ENCODE measurements at places on chromosomes 1 and 21. TPM values are rescaled to one million over a fixed set of nuclear protein-coding genes. Genes with fewer than 3 reads are reported as not detected.

- DNase-seq = no peak
- no peaks in the 10 kb centered on the region for H3K36me3 ChIP-seq
- peaks cover 11% of the 10 kb centered on the region for H3K27me3 ChIP-seq
- H3K4me3 ChIP-seq = no peak overlapping the region
Observed at GRCh38 chr1:181545395-181545794, 62.1 kb downstream of the CACNA1E start.

DNA sequence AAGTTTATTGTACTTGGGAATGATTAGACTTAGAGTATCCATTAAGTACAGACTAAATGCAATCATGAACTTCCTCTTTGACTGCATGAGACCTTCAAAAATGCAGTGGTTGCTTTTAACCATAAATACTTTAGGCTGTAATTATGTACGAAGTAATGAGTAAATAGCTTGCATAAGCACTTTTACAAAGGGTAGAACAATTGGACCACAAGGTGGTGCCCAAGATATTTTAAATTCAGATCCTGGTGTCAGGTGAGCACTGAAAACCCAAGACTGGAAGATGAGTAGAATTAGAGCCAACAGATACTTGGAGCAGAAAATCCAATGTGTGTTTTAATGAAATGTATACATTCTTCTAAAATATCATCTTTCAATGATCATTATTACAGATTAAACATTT lies 43.4 kb upstream of the RHOU start:
- H3K27ac ChIP-seq = no peak overlapping the region
- DNase-seq = no peak
- no peak overlapping the region for H3K4me3 ChIP-seq
- no peaks in the 10 kb centered on the region for H3K27me3 ChIP-seq
- no peaks in the 10 kb centered on the region for H3K4me1 ChIP-seq

GRCh38 chr1:153561466-153561985 lies 4.1 kb downstream of the S100A2 start:
- H3K27ac ChIP-seq = peak overlapping the region; percentile 46
- peaks cover 20% of the 10 kb centered on the region for H3K4me1 ChIP-seq
- no peak overlapping the region for H3K4me3 ChIP-seq
- no peaks in the 10 kb centered on the region for H3K36me3 ChIP-seq
- DNase-seq = peak; percentile 52
- no peaks in the 10 kb centered on the region for H3K27me3 ChIP-seq

Gene LCE3E
- not detected for polyA plus RNA-seq

- H3K36me3 ChIP-seq = no peaks in the 10 kb centered on the region
- H3K27me3 ChIP-seq = no peaks in the 10 kb centered on the region
- H3K27ac ChIP-seq = no peak overlapping the region
- H3K4me1 ChIP-seq = peaks cover 12% of the 10 kb centered on the region
- DNase-seq = no peak
Observed at GRCh38 chr1:76083189-76083588, 8.6 kb downstream of the ST6GALNAC3 start.

GRCh38 chr1:234730770-234731568 lies 121.0 kb upstream of the IRF2BP2 start:
- H3K36me3 ChIP-seq = no peaks in the 10 kb centered on the region
- peaks cover 25% of the 10 kb centered on the region for H3K4me1 ChIP-seq
- peak overlapping the region; percentile 7 for H3K27ac ChIP-seq
- DNase-seq = peak; percentile 19

- no peak overlapping the region for H3K4me3 ChIP-seq
- DNase-seq = no peak
- H3K27ac ChIP-seq = no peak overlapping the region
- H3K36me3 ChIP-seq = no peaks in the 10 kb centered on the region
Observed at GRCh38 chr1:241413386-241413785, 56.4 kb upstream of the RGS7 start.

DNA sequence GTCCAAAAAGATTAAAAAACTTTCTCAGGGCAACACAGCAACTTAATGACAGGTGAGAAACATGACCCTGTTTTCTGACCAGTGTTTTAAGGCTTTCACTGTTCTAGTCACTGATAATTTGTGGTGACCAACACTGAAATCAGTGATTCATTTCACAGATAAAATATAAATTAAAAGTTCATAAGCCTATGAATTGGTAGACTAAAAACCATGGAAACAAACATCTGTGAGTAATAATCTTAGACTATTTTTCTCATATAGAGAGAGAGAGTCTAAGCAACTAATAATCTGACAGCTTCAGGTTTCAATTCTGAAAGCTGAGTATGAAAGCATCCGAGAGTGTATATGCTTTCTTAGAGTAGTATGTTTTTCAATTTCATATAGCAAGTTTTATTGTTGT lies 536.9 kb downstream of the ADGRL2 start:
- no peak overlapping the region for H3K27ac ChIP-seq
- no peaks in the 10 kb centered on the region for H3K36me3 ChIP-seq
- no peak overlapping the region for H3K4me3 ChIP-seq
- no peaks in the 10 kb centered on the region for H3K27me3 ChIP-seq
- DNase-seq = no peak

Gene TPTE
- not detected for polyA plus RNA-seq

DNA sequence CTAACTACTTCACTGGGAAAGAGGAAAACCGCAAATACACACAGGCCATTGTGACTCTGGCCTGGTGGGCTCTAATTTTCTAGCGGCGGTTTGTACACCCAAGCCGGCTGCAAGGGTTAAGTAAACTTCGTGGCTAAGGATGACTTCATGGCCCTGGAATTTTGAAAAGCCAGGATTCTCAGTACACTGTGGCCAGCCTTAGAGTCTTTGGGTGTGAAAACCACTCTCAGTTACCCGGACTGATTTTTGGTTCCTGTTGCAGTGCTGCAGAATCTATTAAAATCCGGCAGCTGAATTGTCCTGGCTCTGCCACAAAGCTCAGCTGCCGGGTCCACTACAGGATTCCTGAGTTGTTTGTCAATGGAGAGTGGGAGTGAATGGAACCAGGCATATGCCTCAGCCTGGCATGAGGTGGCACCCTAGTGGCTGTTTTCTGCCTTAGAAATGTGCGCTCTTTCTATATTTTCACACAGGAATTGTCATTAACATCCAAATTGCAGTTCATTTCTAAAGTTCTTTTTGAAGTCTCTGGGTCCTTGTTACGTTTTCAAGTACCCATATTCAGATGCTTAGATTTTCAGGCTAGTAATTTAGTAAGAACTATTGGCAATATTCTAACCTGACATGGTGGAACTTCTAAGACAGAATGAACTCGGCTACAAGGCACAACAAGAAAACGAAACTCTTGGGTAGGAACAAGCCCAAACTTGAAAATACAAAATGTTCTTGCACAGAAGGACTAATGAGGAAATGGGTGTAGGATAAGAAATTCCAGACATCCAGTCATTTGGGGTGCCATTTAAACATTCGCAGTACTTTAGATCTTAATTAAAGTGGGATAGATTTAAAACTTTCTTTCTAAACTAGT lies 255.9 kb downstream of the NFIA start:
- no peaks in the 10 kb centered on the region for H3K27me3 ChIP-seq
- peak overlapping the region; percentile 64 for H3K27ac ChIP-seq
- peak; percentile 84 for DNase-seq
- no peaks in the 10 kb centered on the region for H3K4me1 ChIP-seq

Gene KCNH1
- polyA plus RNA-seq = not detected

- H3K4me1 ChIP-seq = peaks cover 21% of the 10 kb centered on the region
- no peaks in the 10 kb centered on the region for H3K36me3 ChIP-seq
- no peak overlapping the region for H3K4me3 ChIP-seq
Observed at GRCh38 chr1:153527023-153527682, 8.6 kb downstream of the S100A6 start.

Gene AGPAT3
- polyA plus RNA-seq = 48.5 TPM

Measured in sigmoid colon (tissue), 7 donors.